ENCODE measurements at places on chromosomes 6 and 20.

DNA sequence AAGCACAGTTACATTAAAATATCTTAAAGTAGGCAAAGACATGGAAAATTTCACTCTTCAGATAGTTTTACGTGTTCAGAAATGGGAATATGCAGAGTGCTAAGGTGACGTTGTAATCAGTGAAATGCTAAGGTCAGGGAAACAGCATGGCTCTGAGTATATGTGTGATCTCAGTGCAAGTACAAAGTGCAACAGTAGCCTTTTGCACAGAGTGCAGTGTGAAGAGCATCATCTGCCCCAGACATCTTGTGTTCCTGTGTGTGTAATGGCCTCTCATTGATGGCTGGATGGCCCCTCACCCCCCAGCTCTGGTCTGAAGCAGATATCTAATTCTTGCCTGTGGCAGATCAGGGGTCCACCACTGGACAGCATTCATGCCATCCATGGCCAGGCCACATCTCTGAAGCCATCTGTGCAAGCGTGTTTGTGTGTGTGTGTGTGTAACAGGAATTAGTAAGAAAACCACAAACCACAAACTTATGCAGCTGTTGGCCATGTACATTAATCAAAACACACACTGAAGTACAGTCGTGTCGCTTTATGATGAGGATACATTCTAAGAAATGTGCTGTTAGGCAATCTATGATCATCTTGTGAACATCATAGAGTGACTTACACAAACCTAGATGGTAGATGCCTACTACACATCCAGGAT is 165.1 kb downstream of the RALGAPA2 start:
- no peak for DNase-seq

DNA sequence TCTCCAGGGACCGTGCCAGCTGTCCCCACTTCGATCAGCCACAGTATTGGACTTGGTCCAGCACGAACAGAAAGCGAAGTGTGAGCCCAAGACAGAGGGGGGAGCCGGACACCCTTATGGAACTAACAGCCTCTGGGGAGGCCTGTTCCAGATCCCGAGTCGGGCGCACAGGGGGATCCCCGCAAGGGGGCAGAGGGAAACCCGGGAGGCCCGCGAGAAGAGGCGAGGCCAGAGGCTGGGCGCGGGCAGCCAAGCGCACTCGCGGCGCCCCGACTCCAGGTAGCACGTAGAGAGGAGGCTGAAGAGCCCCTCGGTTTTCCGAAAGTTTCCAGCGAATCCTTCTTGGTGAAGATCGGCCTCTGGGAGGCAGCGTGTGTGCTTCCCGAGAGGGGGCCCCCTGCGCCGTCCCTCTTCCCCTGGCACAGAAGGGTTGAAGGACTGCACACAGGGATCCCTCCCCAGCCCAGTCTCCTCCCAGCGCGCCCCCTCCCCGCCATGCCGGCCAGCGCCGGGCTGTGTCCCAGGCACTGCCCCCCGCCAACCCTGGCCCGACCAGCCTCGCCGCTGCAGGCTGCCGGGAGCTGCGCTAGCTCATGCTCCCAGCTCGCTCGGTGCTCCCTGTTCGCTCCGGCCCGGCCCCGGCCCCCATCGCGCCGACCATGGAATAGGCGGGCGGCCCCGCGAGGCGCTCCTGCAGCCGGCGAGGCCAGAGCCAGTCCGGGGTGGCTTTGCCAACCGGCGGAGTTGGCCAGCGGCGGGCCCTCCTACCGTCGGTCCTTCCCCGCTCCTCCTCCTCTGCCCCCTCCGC is 577 bp upstream of the SLC24A3 start:
- no peak for DNase-seq

DNA sequence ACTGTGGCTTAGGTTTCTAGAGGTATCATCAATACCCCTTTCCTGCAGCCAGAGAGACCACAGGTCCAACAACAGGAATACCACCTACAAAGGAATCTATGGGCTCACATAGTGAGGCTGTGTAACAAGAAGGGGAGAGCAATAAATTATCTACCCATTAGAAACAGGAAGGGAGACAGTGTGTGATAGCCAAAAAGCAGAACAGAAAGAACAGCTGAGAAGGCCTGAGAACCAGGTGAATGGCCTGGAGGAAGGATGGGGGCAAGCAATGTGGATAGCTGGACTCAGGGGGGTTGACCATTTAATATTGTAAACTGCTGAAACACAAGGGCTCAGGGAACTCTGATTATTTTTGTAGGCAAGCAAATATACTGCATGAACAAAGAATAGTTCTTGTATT is 628.2 kb downstream of the COL12A1 start:
- no peak for DNase-seq

DNA sequence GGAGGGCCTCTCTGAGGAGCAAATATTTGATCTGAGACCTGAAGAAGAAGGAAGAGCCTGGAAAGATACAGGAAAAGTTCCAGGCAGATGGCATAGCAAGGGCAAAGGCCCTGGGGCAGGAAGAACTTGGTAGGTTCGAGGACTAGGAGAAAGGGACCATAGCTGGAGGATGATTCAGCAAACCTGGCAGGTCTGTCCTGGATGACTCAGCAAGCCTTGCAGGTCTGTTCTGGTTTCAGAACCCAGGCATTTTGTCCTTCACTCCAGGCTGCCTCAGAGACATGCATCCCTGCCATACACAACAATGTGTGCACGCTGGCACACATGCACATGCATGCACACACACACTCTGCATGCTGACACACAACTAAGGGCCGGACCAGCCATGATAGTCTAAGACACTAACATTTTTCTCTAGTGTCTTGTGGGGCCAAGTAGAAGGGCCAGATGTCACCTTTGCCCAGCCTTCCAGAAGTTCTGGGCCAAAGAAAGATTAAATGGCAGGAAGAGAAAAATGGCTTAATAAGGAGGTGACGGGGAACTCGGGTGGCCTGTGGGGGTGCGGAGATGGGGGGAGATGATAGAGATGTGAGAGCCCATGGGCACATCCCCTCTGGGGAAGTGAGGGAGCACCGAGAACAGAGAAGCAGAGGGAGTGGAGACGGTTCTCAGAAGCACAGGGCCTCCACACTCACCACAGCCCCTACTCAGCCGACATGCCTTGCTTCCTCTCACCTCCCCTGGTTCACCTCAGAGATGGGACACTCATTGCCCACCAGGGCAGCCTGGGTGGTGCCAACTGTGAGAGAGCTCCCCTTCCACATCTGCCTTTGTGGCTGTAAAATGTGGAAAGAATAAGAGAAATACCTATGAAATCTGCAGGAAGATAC is 15.4 kb upstream of the TRIB3 start:
- DNase-seq, result no peak

- DNase-seq, result no peak
These were observed 45.4 kb upstream of the SENP6 start for GRCh38 chr6:75556240-75556639.

GRCh38 chr6:62707914-62708313 is 421.9 kb upstream of the KHDRBS2 start:
- DNase-seq, result no peak

- DNase-seq, result no peak
These were observed 183.4 kb downstream of the ERMARD start for GRCh38 chr6:169934699-169935347.

DNA sequence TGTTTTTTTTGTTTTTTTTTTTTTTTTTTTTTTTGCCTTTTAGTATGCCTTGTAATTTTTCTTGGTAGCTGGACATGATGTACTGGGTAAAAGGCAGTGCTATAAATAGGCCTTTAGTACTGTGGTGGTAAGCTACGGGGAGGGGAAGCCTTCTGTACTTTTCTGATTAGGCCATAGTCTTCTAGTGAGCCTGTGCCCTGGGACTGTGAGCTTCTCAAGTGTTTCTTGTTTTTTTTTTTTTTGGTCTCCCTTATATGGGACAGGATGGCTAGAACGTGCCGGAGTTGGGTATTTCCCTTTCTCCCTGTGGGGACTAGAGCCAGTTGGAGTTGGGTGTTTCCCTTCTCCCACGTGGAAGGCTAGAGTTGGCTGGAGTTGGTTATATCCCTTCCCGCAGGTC is 59.4 kb upstream of the PRELID3B start:
- no peak for DNase-seq

DNA sequence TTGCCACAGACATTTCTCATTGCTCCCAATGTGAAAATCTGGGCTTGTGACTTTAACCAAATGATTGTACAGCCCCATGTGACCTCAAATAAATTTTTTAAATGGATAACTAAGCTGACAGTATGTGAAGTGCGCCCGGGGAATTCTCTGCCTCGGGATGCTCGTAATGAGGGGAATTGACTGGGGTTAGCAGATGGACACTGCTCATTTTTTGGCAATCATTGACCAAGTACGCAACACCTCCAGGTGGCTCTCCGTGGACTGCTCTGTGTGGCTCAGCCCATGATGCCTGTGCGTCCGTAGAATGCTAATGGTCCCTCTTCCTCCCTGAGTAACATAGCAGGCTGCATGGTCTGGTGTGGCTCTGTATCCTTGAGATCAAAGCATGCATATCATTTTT is 42.4 kb downstream of the FARS2 start:
- DNase-seq, result no peak

All from HEK293T (cell line).